NCI-H146 (cell line): ENCODE measurements at places on chromosomes 3 and 15.
A peak's percentile ranks its signal among the peaks of the same experiment; 100 is the strongest.

- DNase-seq = no peak
Observed at GRCh38 chr15:97804950-97805349, 155.6 kb upstream of the ARRDC4 start.

DNA sequence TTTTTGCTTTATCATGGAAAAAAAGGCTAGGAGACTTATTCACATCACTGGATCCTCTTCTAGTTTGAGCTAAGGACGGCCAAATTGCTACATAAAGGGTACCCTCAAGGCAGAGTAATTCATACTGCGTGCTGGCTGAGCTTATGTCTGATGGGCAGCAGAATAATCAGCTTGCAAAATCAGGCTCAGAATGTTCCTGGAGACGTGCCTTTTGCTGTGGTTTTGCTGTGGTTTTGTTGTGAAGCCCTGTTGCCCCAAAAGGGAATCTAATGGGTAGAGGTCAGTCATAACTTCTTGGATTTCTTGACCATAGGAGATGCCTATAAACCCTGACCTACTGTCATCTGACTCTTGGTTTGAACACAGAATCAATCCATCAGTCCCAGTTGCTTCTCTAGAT, 189.9 kb downstream of the SOX2 start:
- DNase-seq = no peak

GRCh38 chr15:37034392-37034791, 66.0 kb downstream of the MEIS2 start:
- no peak for DNase-seq

DNA sequence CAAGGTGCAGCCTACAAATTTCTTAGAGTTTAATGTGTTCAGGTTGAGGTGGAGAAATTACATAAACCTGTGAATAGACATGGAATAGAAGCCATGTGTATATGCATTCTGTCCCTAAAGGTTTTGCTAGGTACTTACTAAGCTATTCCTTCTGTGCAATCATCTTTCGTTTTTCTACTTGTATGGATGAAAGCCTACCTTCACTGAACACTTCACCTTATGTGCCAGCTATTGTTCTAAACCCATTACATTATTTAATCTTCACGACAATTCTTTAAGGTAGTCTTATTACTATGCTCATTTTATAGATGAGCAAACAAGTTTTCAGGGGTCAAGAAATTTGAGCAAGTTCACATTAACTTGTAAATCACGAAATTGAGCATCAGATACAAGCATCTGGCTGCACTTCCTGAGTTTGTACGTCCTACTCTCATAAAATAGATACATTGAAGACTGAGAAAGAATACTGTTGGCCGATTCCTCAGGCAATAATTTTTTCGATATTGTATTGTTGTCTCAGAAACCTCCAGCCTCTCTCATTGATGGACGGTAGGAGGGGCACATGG, 635 bp upstream of the RCN2 start:
- DNase-seq = no peak

DNA sequence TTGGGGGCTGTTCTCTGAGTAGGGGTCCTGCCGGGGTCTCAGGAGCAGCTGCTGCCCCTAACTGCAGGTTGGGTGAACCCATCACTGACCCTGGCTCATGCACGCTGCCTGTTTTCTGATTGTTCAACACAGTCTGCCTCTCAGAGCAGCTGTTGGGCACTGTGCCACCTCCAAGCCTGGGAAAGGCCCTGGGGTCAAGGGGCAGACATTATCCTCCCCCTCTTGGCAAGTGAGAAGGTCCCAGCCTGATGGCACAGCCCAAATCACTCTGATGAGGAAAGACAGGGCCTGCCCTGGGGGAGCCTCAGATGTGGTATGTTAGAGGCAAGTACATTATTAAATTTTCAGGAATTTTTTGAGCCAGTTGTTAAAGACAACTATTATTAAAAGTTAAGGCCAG, 14.1 kb upstream of the GNAT1 start:
- no peak for DNase-seq

DNA sequence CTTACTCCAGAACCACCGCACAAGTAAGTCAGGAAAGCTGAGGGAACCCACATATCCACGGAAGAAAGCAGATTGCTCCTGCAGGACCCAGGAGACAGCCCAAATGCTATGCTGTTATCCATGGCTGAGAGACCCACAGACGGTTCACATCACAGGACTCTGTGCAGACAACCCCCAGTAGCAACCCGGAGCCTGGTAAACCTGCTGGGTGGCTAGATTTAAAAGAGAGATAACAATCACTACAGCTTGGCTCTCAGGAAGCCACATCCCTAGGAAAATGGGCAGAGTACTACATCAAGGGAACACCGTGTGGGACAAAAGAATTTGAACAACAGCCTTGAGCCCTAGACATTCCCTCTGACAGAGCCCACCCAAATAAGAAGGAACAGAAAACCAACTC, 13.8 kb upstream of the TRIM42 start:
- no peak for DNase-seq

DNA sequence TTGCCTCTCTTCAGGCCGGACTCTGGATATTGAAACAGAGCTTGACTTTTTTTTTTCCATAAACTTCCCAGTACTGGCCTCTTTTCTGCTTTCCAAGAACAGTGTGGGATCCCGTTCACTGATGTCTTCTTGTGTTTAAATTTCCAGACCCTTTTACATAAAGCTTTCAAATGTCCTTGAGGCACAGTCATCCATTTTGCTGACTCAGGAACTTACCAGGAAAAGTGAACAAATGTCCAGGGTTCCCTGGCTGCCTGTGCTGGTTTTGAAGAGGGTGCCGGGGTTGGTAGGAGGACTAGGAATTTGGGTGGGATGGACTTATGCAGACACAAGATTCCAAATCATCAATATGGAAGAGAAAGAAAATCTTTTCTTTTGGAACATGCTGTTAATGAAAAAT, 68.1 kb downstream of the CHDH start:
- DNase-seq = no peak

GRCh38 chr3:57078344-57078634, 17.8 kb downstream of the SPATA12 start:
- DNase-seq = peak; percentile 5

DNA sequence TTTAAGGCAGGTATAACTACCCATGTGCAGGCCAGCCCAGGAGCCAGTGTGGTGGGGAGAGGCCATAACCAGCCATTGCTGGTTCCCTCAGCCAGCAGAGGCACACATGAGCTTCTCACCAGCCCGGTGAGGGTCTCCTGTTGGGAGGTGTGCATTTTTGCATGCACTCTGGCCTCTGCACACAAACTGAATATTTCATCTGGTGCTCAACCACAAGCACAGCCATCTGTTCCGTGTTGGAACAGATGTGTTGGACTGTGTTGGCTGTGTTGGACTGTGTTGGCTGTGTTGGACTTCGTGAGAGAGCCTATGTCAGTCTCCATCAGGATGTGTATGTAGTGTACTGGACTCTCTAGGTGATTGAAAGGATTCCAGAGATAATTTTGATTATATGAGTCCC, 67.2 kb downstream of the RPL39L start:
- no peak for DNase-seq

DNA sequence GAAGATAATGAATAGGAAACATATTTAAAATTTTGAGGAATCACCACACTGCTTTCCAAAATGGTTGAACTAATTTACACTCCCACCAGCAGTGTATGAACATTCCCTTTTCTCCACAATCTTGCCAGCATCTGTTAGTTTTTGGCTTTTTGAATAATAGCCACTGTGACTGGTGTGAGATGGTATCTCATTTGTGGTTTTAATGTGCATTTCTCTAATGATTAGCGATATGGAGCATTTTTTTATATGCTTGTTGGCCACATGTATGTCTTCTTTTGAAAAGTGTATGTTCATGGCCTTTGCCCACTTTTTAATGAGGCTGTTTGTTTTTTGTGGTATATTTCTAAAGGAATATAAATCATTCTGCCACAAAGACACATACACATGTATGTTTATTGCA, 166.3 kb downstream of the NECTIN3 start:
- DNase-seq = no peak

GRCh38 chr3:183816681-183817510, 8.5 kb downstream of the MAP6D1 start:
- no peak for DNase-seq

DNA sequence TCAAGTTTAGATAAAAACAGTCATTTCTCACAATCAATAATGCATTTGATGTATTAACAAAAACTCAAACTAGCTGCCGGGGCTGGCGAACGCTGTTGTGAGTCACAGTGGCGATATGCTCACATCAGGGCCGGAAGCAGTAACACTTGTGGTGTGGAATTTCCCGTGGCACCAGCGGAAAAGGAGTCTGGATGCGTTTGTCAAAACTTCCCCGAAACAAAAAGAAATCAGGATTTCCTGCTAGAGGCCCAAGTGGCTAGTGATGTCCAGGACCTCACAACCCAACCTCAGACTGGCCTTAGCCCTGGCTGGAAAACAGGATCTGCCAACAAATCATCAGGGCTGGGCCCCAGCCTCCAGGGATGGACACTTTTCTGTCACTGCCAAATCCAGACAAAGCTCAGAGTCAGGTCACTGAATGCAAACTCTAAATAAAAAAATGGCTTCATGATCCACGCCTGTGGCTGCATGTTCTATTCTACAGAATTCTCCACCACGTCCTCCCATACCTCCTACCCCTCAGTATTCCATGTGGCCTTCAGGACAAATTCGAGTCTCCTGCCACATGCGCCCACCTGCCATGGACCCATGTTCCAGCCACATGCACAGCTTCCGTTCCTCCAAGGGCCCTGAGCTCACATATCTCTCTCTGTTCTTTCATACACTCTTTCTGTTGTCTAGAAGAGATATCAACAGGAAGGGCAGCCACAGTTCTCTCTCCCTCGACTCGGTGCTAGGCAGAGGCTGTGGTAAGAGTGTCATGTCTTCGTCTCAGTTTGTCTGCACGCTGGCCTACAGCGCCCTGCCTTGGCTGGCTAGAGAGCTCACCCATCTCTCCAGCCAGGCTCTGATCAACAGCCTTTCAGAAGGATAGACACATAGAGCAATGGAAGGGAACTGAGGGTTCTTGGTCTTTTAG, 35.4 kb downstream of the EHD4 start:
- DNase-seq = no peak

DNA sequence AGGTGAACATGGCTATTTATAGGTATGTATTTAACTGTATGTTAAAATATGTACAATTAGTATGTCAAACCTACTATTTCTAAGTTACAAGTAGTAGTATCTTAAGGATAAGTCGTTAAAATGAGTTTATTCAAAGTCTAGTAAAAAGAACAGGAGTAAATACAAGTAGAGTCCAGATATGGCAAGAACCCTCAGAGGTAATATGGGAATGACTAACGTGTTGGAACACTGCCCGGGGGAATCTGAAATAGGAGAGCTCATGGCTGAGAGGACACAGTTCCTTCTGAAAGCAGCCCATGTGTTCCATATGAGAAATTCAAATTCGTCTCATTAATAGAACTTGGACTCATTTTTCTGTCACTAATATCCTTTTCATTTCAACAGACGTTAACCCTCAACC, 158.8 kb downstream of the CLSTN2 start:
- peak; percentile 90 for DNase-seq

DNA sequence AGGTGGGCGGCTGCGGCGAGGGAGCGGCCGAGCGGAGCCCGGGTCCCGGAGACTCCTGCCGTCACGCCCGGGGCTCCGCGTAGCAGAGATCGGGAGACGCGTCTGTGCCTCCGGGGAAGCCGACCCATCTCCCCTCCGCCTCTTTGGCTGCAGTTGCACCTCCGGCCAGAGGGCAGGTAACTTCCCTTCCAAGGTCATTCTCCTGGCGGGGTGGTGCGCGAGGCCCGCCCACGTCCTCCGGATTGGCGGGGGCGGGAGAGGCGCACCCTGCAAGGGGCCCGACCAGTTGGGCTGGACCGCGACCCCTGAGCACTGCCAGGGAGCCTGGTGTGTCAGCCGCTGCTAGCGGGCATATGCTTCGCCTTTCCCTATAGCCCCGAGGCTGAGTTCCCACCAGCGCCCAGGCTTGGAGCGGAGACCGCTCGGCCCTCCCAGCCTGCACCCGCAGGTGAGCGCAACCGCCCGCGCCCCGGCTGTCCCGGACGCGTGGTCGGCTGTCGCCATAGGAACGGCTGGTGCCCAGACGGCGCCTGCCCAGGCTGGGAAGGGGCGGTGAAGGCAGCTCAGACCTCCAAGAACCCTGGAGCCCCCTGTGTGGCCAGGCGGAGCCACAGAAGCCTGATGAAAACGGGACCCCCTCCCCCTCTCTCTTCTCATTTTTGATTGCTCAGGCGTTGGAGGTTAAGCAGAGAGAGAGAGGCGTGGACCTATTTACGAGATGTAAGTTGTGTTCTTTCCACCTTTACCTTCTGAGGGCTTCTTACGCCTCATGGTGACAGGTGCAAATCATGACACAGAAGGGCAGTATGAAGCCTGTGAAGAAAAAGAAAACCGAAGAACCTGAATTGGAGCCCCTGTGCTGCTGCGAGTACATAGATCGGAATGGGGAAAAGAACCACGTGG, 453 bp downstream of the ZDHHC23 start:
- peak; percentile 87 for DNase-seq

DNA sequence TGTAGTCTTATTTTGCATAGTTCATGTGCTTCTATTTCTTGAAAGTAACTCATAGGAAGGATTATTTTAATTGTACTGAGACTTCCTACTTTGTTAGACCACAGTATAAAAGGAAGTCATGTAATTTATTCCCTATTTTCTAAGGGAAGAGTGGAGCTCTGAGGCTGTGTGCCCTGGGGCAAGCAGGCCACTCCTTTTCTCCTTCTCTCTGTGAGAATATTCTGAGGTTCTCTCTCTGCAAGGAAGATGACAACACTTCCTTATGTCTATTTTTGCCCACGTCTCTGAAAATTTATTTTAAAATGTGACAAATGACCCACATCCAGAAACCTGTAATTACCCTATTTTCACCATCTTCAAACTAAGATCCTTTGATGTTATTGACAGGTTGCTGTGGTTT, 11.0 kb downstream of the KCTD6 start:
- DNase-seq = no peak

DNA sequence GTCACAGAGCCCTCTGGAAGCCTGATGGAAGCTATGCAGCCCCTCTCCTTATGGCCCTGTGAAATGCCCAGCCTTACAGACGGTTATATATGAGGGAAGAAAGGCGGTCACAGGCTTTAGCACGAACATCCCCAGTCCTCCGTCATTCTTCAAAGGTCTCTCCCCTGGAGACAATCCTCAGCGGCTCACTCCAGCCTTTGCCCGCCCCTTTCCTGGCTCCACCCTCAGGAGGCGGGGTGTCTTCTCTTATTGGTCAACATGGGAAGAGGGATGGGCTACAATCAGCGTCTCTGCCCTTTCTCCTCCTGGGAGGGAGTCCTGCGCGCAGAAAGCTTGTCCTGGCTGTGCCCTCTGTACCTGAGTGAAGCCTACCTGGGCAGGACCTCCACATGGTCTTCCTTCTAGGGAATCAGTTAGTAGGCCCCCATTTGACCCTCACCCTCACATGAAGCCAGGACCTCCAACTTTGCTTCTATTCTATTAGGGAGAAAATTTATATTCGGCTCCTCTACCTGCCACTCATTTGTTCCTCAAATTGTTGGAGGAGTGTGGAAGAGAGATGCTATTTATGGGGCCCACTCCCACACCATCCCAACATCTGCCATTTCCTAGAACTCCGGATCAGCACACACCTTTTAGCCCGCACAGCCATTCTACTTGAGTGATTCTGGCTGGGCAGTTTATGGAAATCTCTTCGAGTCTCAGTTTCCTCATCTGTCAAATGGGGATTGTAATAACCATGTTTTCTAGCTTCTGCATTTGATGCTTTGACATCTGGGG, 112.9 kb upstream of the SLC6A11 start:
- no peak for DNase-seq

GRCh38 chr3:64861684-64862083, 173.9 kb upstream of the ADAMTS9 start:
- no peak for DNase-seq

GRCh38 chr3:24120434-24120833, 175.3 kb downstream of the NR1D2 start:
- no peak for DNase-seq

GRCh38 chr15:64642875-64643274, 132.5 kb downstream of the RBPMS2 start:
- no peak for DNase-seq
